ENCODE measurements at places on chromosomes 16 and 17.
A peak's percentile ranks its signal among the peaks of the same experiment; 100 is the strongest.

GRCh38 chr17:34797720-34798119, 163.5 kb downstream of the CCT6B start:
- DNase-seq, result no peak

DNA sequence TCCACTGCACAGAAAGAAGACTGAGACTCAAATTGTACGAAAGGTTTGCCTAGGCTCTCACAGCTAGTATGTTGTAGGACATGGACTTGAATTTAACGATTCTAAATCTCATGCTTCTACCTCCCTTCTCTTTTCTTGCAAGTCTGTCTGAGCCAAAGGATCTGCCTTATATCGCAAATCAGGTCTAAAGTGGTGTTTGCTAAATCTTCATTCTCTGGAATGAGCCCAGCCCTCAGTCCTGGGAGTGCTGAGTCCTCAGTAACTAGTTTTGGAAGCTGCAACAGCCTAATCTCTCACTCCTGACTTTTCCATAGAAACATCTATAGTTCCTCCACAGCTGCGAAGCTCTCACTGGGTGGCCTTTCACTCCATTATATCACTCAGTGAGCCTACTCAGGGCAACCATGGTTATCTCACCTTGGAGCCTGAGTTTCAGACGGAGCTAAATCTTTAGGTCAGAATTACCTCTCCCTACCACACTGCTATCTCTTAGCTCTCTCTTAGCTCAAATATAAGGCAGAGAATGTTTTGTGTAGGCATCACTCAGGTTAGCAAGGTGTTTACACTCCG, 575.5 kb upstream of the C16orf82 start:
- DNase-seq, result no peak

DNA sequence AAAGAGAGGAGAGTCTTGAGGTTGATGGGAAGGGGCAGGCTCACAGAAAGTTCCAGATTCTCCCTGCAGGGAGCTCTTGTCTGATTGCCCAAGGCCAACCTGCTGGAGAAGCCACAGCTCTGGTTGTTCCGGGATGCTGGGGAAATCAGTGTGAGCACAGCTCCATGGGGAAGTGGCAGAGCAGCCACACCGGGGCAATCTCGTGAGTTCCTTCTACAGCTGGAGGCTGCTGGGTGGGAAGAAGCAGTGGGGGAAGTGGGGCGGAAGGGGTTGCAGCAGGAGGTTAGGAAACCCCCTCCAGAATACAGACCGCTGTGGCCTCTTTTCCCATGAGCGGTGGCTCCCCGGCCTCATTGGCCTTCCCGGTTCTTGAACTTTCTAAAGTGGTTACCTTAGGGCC, 34.0 kb downstream of the KIAA0513 start:
- no peak for DNase-seq

GRCh38 chr16:4911970-4912386, 25.0 kb downstream of the PPL start:
- no peak for DNase-seq

DNA sequence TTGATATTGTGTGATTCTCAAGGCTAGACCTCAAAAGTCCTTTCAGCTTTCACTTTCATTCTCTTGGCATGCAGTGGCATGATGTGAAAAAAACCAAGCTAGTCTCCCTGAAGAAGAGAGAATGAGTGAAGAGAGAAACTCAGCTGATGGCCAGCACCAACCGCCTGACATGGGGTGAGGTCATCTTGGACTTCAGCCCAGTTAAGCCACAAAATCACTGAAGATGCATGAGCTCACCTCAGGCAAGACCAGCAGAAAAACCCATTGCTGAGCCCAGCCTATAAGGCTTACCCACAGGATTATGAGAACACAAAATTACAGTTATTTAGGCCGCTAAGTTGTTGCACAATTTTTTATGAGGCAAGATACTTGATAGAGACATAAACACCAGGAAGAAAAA, 496.5 kb downstream of the TOX3 start:
- no peak for DNase-seq

DNA sequence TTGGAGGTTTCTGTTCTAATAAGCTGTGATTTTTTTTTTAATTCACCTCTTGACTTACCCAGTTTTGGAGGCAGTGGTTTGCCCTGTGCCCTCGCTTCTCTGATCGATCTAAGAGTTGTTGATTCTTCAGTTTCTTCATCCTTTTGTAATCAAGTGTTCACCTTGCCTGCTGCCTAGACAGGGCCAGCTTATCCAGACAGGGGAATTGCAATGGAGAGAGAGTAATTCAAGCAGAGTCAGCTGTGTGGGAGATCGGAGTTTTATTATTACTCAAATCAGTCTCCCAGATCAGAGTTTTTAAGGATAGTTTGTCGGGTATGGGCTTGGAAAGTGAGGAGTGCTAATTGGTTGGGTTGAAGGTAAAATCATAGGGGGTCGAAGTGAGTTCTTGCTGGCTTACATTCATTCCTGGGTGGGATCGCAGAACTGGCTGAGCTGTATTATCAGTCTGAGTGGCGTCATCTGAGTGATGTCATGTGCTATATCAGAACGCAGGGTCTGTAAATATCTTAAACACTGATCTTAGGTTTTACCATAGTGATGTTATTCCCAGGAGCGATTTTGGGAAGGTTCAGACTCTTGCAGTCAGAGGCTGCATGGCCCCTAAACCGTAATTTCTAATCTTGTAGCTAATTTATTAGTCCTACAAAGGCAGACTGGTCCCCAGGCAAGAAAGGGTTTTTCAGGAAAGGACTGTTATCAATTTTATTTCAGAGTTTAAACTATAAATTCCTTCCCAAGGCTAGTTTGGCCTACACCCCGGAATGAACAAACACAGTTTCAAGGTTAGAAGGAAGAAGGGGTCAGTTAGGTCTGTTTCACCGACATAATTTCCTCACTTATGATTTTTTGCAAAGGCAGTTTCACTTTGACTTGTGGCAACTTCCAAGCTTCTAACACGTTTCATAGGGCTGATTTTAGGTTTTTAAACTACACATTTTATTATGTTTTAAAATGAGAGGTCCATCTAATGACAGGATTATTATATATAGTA, 21.5 kb upstream of the KCNJ16 start:
- DNase-seq, result no peak

GRCh38 chr16:23223368-23223767, 40.8 kb downstream of the SCNN1G start:
- DNase-seq, result no peak

DNA sequence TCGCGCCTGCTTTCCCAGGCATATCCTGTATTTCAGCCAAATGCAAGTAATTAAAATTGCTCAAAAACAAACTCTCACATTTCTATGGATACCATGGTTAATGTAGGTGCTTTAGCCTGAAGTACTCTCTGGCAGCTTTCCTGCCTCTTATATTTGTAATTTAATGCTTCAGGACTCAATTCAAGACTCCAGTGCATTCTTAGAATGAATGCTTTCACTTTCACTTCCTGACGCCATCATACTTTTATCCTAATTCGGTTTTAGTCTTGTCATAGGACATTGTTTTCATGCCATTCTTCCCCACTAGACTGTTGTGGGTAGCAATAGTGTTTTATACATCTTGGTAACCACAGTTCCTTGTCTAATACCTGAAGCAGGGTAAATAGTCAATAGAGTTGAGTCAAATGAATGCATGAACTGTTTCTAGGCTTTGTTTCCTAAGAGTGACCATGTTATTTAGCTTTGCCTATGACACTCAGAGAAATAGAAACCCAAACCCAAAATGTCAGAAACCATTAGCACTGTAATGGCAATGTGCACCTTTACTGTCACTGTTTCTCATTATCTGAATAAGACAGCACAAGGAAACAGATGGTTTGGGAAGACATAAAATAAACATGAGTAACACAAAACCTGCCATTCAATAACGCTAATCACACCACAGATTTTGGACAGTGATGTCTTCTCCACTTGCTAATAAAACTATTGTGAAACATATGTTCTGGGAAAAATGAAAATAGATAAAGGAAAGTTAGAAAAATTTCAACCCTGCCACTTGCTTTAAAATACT, 705.5 kb downstream of the CDH11 start:
- DNase-seq, result no peak

DNA sequence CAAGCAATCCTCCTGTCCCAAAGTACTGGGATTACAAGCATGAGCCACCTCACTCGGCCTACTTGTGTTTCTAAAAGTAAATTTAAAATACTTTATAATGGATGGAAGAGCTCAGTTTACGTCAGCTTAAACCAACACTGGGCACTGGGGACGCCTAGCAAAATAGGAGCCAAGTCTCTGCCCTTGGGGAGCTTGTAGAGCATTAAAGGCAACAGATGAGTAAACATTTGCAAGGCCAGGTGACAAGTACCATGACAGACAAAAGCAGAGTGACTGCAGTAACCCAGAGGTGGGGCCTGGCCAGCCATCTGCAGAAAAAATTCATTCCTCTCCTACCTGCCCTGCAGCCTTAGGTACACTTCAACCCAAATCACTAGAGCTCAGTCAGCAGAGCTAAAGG, 12.1 kb upstream of the NLK start:
- no peak for DNase-seq

DNA sequence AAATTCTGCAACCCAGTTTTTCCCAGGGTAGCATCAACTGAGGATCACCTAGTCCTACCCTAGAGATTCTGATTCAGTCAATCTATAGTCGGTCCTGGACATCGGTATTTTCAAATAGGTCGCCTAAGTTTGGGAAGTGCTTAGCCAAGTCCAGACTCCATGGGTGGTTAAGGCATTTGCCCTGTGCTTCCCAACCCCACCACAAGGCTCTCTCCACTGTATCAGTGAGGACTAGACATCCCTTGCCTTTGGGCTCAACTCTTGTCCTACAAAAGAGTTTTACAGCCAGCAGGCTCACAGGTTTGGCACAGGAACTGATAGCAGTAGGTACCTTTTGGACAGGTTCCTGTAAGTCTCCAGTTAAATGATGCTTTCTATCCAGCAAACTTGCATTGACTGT, 13.8 kb downstream of the HYDIN start:
- DNase-seq, result no peak

- no peak for DNase-seq
These were observed 101.8 kb downstream of the MYH11 start for GRCh38 chr16:15754821-15755534.

- no peak for DNase-seq
These were observed 8.1 kb downstream of the CTRL start for GRCh38 chr16:67923414-67924116.

- peak; percentile 60 for DNase-seq
These were observed 22.7 kb downstream of the GGA3 start for GRCh38 chr17:75238684-75239191.

- DNase-seq, result no peak
These were observed 34.9 kb downstream of the AATF start for GRCh38 chr17:36983618-36984017.

- no peak for DNase-seq
These were observed 9.1 kb upstream of the TMEM92 start for GRCh38 chr17:50265212-50265611.

DNA sequence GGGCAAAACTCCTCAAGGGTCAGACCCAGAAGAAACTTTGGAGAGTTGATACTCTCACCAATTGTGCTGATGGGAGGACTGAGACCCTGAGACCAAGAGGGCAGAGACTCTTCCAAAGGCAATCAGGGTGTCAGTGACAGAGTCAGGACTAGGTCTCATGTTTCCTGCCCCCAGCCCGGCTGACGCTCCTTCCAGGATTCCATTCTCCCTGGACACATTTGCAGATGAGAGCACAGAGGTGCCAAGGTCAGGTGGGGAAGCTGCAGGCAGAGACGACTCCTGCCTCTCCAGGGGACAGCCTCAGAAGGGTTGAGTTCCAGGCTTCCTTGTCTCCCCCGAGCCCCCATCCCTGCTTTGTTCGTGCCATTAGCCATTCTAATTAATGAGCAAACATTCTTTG, 174.1 kb downstream of the WSCD1 start:
- no peak for DNase-seq

GRCh38 chr17:82458885-82459424, 414 bp downstream of the NARF start:
- no peak for DNase-seq

DNA sequence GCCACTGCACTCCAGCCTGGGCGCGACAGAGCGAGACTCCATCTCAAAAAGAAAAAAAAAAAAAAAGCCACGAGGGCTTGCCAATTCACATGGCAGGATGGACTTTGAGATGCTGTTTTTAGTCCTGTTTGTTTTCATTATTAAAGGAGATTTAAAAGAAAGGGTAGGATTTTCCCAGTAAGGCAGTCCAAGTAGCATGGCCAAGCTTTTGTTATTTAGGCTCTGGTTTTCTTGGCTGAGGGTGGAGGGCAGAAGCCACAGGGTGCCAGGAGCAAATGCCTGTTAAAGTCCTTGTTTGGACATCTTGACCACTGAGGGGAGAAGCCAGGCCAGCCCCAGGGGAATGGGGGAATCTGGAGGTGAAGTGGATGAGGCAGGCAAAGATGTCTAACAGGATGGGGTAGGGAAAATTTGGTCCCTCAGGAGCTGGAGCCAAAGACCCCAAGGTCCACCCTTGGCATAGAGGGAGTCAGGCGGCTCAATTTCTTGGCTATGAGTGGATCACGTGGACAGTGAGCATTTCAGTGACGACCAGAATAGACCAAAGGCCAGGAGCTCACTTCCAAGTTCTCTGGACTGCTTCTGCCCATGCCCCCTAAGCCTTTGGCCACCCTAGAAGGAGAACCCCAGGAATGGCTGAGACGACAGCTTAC, 20.8 kb upstream of the PLLP start:
- no peak for DNase-seq

- DNase-seq, result no peak
These were observed 3.1 kb upstream of the NFATC3 start for GRCh38 chr16:68081861-68082628.

DNA sequence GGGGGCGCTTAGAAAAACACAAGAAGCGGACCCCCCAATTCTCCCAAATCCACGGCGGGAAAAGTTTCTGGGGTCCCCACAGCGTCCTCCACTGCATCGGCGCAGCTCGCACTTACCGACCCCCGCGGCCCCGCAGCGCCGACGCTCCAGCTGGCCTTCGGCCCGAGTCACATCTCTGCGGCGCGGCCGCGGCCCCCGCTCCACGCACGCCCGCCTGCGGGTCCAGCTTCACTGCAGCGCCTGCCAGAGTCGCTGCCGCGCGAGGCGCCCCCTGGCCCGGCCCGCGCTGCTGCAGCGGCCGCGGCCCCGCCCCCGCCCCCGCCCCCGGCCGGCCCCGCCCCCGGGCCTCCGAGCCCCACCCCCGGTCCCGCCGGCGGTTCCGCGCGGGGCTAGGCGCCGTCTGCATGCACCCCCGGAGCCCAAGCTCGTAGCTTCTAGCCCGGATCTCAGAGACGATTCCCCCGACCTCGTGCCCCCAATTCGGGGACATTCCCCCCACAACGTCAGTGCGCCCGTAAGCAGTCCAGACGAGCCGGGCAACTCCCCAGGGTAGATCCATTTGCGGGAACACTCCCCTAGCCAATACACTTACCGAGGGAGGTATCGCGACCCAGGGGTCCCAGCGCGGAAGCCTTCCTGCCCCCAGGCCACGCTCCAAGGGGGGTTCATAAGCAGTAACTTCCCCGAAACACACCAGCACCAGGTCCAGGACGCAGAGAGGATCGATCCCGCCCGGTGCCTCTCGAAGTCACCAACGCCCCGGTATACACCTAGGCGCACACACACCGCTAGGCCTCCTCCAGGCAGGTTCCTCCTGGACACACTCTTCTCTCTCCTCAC, at the start of gene GPRC5B:
Gene GPRC5B, minus strand, starts transcription at position 238 of the 840 bp plus-strand sequence. CDS start 12,003 bp downstream, outside the sequence.
- peak; percentile 23 for DNase-seq

- DNase-seq, result no peak
These were observed 30.0 kb downstream of the SIAH1 start for GRCh38 chr16:48354877-48355855.

Data from CD4-positive, alpha-beta T cell treated with Interleukin-15 for 4 hours (primary cell).